ENCODE measurements at places on chromosomes 1 and 21. TPM values are rescaled to one million over a fixed set of nuclear protein-coding genes. Genes with fewer than 3 reads are reported as not detected.

- DNase-seq: no peak
Measured at GRCh38 chr1:229070168-229070567, 200.7 kb upstream of the RAB4A start.

Gene TRMT1L
- 17.4 TPM for polyA plus RNA-seq

- DNase-seq: no peak
Measured at GRCh38 chr1:182563095-182563494, 26.0 kb downstream of the RNASEL start.

Gene CELSR2
- 0.94 TPM for polyA plus RNA-seq

Gene ACTL8
- polyA plus RNA-seq: not detected

DNA sequence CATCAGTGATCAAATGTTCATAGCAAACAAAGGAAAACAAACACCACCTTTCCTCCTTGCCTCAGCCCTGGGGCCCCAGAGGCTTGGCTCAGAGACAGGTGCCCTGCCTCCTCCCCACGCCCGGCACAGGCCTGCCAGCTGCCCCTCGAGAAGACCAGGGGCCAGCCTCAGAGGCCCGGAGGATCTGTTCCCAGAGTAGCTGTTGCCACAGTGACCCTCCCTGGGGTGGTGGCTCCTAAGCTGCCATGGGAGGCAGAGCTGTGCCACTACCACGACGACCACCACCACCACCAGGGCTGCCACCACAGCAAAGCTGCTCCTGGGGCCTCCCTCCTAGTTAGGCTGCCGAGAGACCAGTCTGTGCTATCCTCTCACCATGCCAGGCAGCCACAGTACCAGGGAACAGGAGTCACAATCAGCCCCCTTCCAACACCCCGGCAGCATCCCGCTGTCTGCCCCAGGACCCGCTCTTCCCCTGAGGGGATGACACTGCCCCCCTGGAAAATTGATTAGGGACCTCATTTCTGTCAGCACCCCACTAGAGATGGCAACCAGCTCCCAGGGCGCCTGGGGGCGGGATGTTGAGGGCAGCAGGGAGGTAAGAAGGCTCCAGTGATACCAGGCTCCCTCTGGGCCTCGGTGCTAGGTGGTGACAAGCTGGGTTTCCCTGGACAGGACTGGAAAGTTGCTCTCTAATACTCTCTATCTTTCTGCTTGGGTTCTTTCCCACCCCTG is 30.5 kb downstream of the KCNC4 start:
- DNase-seq: no peak

DNA sequence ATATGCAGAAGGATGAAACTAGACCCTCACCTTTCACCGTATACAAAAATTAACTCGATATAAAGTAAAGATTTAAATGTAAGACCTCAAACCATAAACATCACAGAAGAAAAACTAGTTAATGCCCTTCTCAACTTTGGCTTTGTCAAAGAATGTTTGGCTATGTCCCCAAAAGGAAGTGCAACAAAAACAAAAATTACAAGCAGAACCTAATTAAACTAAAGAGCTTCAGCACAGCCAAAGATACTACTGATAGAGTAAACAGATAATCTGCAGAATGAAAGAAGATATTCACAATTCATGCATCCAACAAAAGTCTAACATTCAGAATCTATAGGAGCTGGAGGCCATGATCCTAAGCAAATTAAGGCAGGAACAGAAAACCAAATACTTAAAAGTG is 824.6 kb upstream of the NEGR1 start:
- DNase-seq: no peak

Gene LAX1
- 18.4 TPM for polyA plus RNA-seq

Gene CHML
- polyA plus RNA-seq: 6.6 TPM

Gene FBXO42
- polyA plus RNA-seq: 11.8 TPM

Gene FHAD1
- polyA plus RNA-seq: not detected

- DNase-seq: no peak
Measured at GRCh38 chr1:52706136-52706670, 8.1 kb upstream of the COA7 start.

DNA sequence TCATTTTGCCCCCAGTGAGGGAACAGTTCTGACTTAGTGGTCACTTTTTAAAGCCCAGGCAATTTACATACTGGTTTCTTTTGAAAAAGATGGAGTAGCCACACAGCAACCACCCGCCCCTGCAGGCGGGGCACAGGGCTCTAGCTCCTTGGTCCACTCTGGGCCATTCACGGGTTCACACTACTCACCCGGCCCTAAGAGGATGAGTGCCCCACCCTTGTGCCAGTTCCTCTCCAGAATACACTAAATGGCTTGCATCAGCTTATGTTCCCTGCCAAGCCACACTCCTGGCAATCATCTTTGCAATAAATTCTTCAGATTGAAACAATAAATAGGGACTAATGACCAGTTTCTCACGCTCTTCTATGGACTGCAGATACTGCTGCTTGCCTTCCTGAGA is 15.7 kb upstream of the ATP13A2 start:
- DNase-seq: no peak

DNA sequence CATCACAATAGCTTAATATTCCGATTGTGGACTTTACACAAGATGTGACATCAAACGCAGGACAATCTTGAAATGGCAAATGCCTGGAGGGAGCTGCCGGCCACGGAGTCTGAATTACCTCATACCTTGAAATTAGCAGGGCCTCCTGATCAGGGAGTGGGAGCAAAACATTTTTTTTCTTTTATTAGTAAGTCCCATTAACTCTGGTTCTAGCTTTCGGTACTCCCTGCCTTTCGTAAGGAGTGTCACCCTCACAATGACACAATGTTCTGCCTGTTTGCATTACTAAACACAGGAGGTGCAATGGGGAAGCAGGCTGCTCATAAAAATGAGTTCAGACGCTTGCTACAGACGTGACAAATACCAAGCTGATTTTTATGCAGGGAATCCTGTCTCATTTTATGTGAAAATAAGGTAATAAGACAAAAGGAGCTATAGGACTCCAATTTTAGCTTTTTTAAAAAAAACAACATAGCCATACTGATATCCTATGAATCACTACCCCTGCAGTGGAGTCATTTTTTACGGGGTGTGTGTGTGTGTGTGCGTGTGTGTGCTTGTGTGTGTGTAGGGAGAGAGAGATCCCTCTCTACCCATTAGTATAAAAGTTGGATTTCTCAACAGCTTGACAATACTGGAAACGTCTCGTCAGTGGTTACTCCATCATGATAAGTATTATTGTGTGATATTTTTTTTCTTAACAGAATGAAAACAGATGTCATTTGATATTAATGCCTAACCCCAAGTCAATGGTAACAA is 205.1 kb upstream of the RUNX1 start:
- DNase-seq: no peak

DNA sequence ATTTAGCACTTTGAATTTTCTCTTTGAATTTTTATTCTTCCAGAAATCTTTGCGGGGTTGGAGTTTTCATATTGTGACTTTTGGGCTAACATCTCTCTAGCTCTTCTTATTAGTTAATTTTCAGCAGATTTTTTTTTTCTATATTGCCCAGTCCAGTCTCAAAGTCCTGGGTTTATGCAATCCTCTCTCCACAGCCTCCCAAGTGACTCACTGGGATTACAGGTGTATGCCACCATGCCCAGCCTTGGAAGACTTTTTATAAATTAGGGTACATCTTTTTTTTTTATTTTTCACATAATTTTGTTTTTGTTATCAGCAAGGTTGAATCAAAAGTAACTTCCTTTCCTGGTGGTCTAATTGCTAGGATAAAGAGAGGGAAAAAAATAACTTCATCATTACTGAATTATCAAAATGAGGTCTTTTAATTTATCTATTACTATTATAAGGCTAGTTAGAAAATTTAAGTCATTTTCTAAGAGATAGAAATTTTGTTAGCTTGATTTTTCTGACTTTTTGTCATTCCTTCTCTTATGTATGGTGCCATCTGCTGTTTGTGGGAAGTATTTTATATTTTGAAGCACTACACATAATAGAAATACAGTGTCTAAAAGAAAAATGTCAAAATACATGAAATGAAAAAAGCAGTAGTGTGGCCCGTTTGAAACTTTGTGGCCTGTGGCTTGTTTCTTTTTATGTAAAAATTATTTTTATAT is 273.4 kb upstream of the CACYBP start:
- DNase-seq: no peak

GRCh38 chr1:35172022-35172421 is 20.9 kb downstream of the SFPQ start:
- no peak for DNase-seq

- DNase-seq: no peak
Measured at GRCh38 chr1:222867316-222867715, 52.5 kb downstream of the DISP1 start.

GRCh38 chr1:188496506-188496905 is 1667.8 kb downstream of the PLA2G4A start:
- no peak for DNase-seq

GRCh38 chr1:97654876-97655585 is 265.8 kb downstream of the DPYD start:
- DNase-seq: no peak

Gene CCDC185
- not detected for polyA plus RNA-seq

- no peak for DNase-seq
Measured at GRCh38 chr1:110309139-110309538, 30.0 kb upstream of the RBM15 start.

GRCh38 chr21:37658121-37658816 is 258.0 kb downstream of the KCNJ6 start:
- DNase-seq: no peak

- no peak for DNase-seq
Measured at GRCh38 chr1:185325413-185325812, 8.4 kb upstream of the IVNS1ABP start.

DNA sequence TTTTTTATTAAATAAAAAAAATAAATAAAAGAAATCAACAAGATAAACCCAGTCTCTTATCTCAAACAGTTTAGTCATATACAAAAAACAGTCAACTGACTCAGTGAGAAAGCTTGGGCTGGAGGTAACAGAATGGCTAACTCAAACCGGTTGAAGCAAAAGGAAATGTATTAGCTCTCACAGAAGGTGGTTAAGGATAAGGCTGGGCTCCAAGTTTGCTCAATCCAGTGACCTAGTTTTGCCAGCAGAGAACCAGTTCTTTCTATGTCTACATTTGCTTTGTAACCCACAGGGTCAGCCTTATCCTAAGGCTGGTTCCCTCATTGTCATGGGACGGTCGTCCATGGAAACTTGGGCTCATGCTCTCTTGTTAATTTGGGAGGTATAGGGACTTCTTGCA is 144.5 kb upstream of the L1TD1 start:
- no peak for DNase-seq

DNA sequence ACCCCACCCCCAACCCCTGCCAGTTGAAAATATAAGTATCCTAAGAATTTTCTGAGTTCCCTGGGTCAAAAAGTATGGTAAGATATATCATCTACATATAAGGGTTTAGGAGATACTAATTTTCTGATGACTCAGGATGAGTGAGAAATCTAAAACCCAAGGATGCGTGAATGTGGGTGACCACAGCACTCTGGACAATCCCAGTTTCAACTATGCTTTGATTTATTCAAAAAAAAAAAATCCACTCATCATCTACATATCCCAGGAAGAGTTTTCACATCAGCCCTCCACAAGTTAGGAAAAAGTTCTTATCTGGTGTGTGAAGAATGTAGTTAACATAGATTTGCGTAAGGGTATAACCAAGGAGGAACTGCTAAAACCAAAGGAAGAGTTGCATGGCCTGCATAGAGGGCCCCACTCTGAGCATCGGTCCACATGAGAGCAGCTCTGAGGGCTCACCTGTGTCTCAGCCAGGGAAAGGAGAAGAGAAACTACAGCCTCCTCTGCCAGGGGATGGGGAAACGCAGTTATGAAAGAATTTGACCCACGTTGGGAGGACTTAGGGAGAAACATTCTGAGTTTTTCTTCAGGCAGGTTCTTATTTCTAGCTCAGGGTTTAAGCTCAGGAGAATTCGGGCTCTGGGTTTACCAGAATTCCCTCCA is 18.8 kb downstream of the LAMB3 start:
- no peak for DNase-seq

- DNase-seq: no peak
Measured at GRCh38 chr1:24142546-24143534, at the start of gene IL22RA1. Gene IL22RA1 (minus strand): TSS chr1:24143140. CDS start chr1:24143082, 58 bp downstream.

GRCh38 chr1:156135930-156136871 is 17.2 kb upstream of the SEMA4A start:
- DNase-seq: no peak

- DNase-seq: no peak
Measured at GRCh38 chr21:14824126-14824525, 240.7 kb downstream of the NRIP1 start.

GRCh38 chr1:22330092-22330759 is 121.4 kb upstream of the ZBTB40 start:
- no peak for DNase-seq

- no peak for DNase-seq
Measured at GRCh38 chr1:18923756-18924211, 21.4 kb upstream of the ALDH4A1 start.

Gene DDR2
- not detected for polyA plus RNA-seq

DNA sequence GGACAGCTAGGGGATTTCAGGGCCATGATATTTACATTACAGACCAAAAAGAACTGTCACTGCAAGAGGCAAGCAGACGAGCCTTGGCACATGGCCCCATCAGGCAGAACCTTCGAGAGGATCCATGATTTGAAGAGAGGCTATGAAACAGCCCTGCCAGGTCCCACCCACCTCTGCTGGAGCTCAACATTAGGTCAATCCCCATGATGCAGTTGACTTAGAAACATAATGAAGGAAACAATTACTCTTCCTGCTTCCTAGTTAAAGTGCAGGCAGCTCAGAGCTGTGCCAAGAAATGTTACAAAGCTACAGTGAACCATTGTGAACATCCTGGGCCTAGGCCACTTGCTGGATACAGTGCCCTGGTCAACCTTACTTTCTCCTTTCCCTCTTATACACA is 41.7 kb upstream of the PTCH2 start:
- no peak for DNase-seq

- DNase-seq: no peak
Measured at GRCh38 chr1:178143730-178144690, 50.1 kb downstream of the RASAL2 start.

Gene SLC22A15
- not detected for polyA plus RNA-seq

DNA sequence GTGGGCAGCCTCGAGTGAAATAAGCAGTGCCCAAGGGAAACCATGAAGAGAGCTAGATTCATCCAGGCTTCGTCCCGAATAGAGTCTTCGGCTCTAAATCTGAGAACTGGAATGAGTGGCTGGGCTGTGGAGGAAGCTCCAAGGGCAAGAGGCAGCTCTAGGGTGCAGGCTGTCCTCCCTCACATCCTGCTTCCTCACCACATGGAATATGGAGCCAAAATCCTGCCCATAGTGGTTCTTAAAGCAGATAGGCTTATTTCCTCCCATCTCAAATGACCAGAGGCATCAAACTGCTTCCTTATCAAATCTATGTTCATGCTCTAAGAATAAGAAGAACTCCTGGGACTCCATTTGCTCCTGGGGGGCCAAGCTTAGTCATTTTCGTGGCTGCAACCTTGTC is 2.5 kb downstream of the IL24 start:
- DNase-seq: no peak

DNA sequence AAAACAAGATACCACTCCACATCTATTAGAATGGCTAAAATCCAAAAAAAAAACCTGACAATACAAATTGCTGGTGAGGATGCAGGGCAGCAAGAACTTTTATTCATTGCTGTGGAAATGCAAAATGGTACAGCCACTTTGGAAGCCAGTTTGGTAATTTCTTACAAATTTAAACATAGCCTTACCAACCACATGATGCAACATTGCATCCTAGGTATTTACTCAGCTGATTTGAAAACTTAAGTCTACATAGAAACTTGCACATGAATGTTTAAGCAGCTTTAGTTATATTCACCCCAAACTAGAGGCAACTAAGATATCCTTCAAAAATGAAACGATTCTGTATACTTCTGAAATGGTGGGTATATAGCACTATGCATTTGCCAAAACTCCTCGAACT is 178.8 kb upstream of the PDE4B start:
- no peak for DNase-seq

Gene TEKT2
- not detected for polyA plus RNA-seq

Measured in naive thymus-derived CD8-positive, alpha-beta T cell (primary cell).